ENCODE measurements at places on chromosomes 3 and 15.

- peak; percentile 46 for DNase-seq
These were observed 544.2 kb downstream of the FOXP1 start for GRCh38 chr3:71039332-71039731.

- DNase-seq: no peak
These were observed 35.8 kb downstream of the MYH15 start for GRCh38 chr3:108474581-108474980.

- DNase-seq: no peak
These were observed 340.3 kb upstream of the RBMS3 start for GRCh38 chr3:28940530-28940929.

DNA sequence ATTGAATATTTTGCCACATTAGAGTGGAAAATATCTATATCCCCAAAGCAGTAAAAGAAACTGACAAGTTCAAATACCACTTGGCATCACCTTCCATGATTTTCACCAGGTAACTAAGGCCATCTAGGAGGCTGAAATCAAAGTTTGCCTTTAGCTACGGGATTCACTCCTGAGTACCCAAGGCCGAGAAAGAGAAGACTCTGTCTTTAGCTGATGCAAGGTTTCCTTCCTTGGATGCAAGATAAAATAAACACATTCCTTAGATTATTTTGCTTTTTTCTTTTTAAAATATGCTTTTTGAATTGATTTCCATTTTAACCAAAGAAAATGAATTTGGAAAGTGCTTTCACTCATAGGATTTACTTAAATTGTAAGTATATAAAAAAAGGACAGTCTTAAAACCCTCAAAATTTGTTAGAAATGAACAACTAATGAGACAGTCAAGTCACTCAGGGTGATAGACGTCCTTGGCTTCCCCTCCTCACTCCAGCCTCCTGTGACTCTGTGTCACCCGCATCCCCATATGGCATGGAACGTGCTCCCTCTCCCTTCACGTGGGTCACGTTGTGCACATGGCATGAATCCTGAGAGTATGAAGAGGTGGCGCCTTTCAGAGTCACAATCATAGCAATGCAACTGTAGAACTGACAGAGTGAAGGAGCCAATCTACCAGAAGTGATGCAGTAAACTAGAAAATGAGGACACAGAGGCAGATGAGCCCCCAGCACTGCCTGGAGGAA is 148.4 kb downstream of the RTP4 start:
- DNase-seq: no peak

All from CD4-positive, alpha-beta T cell treated with Interleukin-12 subunit alpha and Interleukin-12 subunit beta, for 1 hour (primary cell).